ENCODE measurements at places on chromosomes 13 and 19. TPM values are rescaled to one million over a fixed set of nuclear protein-coding genes. Genes with fewer than 3 reads are reported as not detected.
A peak's percentile ranks its signal among the peaks of the same experiment; 100 is the strongest.

DNA sequence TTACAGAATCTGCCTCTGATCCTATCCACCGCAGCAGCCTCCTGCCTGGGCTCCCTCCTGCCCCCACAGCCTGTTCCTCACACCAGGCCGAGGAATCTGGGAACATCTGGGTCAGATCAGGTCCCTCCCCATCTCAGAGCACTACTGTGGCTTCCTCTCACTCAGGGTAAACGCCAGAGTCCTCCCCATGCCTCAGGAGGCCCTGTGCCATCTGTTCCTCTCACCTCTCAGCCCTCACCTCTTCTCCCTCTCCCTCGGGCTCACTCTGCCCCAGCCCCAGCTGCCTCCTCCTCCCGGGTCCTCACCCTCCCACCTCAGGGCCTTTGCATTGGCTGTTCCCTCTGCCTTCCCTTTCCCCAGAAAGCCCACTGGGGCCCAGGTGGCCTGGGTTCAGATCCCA is 18.2 kb downstream of the FCGBP start:
- no peak for DNase-seq
- H3K27me3 ChIP-seq = no peaks in the 10 kb centered on the region
- no peak overlapping the region for H3K27ac ChIP-seq
- H3K4me1 ChIP-seq = no peaks in the 10 kb centered on the region

The FUT1 gene
- 6.3 TPM for total RNA-seq

- no peak overlapping the region for H3K27ac ChIP-seq
- no peak overlapping the region for H3K4me3 ChIP-seq
- no peaks in the 10 kb centered on the region for H3K27me3 ChIP-seq
- no peaks in the 10 kb centered on the region for H3K4me1 ChIP-seq
- no peaks in the 10 kb centered on the region for H3K36me3 ChIP-seq
These were observed 36.1 kb downstream of the HPN start for GRCh38 chr19:35077411-35078223.

GRCh38 chr19:35757231-35757748 is 461 bp upstream of the HSPB6 start:
- H3K27ac ChIP-seq = peak overlapping the region; percentile 93
- no peaks in the 10 kb centered on the region for H3K27me3 ChIP-seq
- peak overlapping the region; percentile 94 for H3K4me3 ChIP-seq
- H3K36me3 ChIP-seq = peaks cover 8% of the 10 kb centered on the region

DNA sequence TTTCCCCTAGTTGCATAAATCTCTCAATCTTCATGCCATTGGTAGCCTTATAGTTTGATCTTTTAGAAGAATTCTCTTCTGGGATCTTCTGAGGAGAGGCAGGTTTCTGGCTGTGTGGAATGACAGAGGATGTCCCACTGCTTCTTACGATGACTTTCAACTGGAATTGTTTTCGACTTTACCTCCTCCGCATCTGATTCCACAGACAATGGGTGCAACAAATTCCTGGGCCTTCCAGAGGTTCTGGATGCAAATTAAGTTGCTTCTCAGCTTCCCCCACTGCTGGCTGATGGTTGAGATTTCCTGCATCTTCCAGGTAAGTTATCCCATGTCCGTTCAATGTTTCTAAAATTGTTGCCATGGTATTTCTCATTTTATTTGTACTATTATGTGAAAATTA is 142.3 kb upstream of the TSC22D1 start:
- H3K27me3 ChIP-seq = no peaks in the 10 kb centered on the region
- H3K27ac ChIP-seq = no peak overlapping the region

DNA sequence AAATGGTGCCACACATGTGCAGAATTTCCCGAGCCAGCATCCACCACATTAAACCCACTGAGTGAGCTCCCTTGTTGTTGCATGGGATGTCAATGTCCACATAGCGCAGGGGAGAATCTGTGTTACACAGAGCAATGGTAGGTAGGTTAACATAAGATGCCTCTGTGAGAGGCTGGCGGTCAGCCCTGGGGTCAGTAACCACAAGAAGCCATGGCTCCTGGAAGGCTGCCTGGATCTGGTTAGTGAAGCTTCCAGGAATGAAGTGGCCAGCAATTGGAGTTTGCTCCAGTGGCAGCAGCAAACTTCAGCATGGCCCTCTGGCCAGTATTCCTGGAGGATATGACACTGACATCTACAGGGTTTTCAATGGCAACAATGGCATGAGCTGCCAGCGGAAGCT is 37.0 kb upstream of the PCDH9 start:
- no peak overlapping the region for H3K4me3 ChIP-seq
- no peak overlapping the region for H3K27ac ChIP-seq
- H3K4me1 ChIP-seq = no peaks in the 10 kb centered on the region
- no peaks in the 10 kb centered on the region for H3K27me3 ChIP-seq

GRCh38 chr19:23800271-23800670 is 41.6 kb upstream of the ZNF681 start:
- H3K4me1 ChIP-seq = no peaks in the 10 kb centered on the region
- H3K27ac ChIP-seq = no peak overlapping the region
- no peaks in the 10 kb centered on the region for H3K36me3 ChIP-seq
- no peak for DNase-seq
- H3K4me3 ChIP-seq = no peak overlapping the region
- no peaks in the 10 kb centered on the region for H3K27me3 ChIP-seq

DNA sequence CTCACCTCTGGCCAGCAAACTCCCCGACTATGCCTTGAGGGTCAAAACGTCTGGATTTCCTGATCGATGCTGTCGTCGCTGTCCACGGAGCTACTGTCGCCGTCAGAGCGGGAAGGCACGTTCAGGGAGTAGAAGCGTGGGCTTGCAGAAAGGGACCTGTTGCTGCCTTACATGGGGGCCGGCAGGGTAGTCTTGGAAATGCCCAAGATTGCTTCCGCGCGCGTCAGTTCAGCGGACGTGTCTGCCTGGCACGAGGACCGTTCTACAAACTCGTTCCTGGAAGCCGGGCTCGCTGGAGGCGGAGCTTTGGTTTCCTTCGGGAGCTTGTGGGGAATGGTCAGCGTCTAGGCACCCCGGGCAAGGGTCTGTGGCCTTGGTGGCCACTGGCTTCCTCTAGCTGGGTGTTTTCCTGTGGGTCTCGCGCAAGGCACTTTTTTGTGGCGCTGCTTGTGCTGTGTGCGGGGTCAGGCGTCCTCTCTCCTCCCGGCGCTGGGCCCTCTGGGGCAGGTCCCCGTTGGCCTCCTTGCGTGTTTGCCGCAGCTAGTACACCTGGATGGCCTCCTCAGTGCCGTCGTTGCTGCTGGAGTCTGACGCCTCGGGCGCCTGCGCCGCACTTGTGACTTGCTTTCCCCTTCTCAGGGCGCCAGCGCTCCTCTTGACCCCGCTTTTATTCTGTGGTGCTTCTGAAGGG is 15.4 kb downstream of the RB1 start:
- H3K36me3 ChIP-seq = peaks cover 5% of the 10 kb centered on the region
- no peaks in the 10 kb centered on the region for H3K27me3 ChIP-seq
- H3K4me3 ChIP-seq = no peak overlapping the region
- DNase-seq = no peak

The TSHZ3 gene
- total RNA-seq = 1.5 TPM

- DNase-seq = no peak
- no peak overlapping the region for H3K27ac ChIP-seq
- no peak overlapping the region for H3K4me3 ChIP-seq
- H3K4me1 ChIP-seq = peaks cover 11% of the 10 kb centered on the region
- no peaks in the 10 kb centered on the region for H3K27me3 ChIP-seq
These were observed 4.6 kb upstream of the RFXAP start for GRCh38 chr13:36814465-36814864.

DNA sequence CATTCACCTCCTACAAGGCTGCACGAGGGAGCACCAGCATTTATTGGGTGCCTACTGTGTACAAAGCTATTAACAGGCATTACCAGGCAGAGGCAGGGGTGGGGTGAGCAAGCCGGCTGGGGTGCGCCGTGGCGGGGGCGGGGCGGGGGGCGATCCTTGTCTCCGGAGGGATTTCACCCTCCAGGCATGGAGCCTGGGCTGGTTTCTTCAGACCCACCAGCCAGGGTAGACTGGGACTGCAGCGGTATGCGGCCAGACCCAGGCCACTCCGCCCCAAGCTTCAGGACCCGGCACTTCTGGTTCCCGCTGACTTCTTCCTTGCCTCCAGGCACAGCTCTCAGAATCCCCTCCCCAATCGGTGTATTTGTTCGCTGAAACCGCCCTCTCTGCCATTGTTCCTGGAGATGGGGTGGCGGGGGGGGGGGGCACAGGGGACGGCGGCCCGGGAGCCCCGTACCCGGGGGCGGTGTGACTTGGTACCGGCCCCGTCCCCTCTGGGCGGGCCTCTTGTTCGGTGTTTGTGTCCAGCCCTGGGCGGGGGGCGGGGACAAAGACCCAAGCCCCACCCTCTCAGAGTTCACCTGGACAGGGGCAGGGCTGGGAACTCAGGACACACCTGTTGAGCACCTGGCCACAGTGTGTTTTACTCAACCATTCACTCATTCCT is 14.4 kb downstream of the TJP3 start:
- peaks cover 23% of the 10 kb centered on the region for H3K4me1 ChIP-seq
- no peaks in the 10 kb centered on the region for H3K36me3 ChIP-seq
- no peak for DNase-seq
- peak overlapping the region; percentile 40 for H3K27ac ChIP-seq

The EFNA2 gene
- not detected for total RNA-seq

The PLPPR2 gene
- 14.2 TPM for total RNA-seq

DNA sequence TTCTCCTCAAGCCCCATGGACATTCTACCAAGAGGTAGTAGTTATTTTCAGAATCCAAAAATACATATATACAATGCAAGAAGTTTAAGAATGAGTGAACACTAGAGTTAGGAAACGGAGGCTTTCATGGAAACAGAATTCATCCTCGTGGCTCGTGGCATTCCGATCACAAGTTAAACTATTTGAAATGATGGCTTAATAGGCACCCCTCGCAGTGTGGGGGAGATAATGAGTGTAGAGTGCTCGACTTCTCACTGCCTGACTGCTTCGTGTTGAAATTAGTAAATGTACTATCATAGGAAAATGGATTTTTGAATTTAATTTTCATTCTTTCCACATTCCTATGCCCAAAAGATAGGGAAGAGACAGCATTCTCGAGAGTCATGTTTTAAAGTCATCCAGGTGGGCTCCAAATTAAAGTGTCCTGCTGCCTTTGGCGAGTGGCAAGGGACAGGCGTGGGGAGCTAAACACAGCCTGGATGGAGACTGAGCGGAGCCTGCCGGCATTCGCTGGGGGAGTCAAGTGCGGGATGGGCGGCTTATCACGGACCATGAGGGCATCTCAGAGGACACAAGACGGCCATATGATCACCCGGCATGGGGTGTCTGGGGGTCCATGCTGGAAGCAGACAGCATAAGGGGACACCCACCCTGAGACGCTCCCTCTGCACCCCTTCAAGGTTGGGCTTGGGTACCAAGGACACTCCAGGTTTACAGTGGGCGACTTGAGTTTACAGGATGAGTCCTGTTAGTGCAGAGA is 165.2 kb downstream of the TEX29 start:
- peaks cover 23% of the 10 kb centered on the region for H3K27me3 ChIP-seq
- no peaks in the 10 kb centered on the region for H3K36me3 ChIP-seq
- no peak for DNase-seq
- no peak overlapping the region for H3K27ac ChIP-seq
- no peak overlapping the region for H3K4me3 ChIP-seq

The PRR19 gene
- 1.0 TPM for total RNA-seq

The GGN gene
- total RNA-seq = 0.15 TPM

DNA sequence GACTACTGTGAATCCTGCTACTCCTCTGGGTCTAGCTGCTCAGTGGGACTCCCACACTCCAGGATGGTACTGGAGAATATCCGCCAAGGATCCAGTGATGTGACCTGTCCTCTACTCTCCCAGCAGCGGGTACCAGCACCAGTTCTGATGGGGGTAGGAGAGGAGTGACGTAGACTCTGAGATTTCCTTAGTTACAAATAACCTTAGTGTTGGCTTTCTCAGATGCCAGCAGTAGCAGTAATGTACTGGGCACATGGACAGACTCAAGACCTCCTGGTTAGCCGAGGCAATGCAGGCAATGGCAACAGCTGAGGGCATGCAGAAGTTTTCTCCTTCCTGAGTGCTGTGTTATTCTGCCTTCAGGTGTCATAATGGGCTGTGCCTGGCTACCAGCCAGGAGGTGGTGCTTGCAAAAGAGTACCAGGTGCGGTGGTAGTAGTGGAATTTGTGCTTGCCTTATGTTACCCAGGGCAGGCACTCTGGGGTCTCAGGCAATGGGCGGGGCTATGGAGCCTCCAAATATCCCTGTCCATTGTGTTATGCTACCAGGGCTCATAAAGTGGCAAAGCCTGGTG is 105.3 kb upstream of the KLF5 start:
- no peaks in the 10 kb centered on the region for H3K36me3 ChIP-seq
- no peak for DNase-seq
- peaks cover 4% of the 10 kb centered on the region for H3K4me1 ChIP-seq
- no peaks in the 10 kb centered on the region for H3K27me3 ChIP-seq
- H3K27ac ChIP-seq = no peak overlapping the region

DNA sequence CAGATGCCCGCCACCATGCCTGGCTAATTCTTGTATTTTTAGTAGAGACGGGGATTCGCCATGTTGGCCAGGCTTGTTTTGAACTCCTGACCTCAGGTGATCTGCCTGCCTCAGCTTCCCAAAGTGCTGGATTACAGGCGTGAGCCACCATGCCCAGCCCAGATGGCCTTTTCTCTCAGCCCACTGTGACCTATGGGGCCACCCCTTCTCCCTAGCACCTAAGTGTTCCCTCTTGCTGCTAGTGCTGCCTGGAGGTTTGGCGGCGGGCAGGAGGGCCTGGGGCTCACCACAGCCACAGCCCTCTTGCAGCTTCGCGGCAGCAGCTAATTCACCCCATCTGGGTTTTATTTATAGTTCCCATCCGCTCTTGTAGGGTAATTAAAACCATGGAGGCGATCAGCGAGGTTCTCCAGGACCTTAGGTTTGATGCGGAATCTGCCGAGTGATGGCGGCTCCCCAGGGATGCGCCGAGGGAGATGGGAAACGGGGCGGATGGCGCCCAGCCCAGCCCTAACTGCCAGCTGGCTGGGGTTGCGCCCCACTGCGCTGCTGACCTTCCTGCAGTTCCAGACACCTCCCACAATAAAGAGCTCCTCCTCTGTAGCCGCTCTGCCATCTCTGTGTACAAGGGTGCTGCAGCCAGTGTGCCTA is 3.3 kb downstream of the REX1BD start:
- no peaks in the 10 kb centered on the region for H3K27me3 ChIP-seq
- no peak overlapping the region for H3K4me3 ChIP-seq
- no peak overlapping the region for H3K27ac ChIP-seq

DNA sequence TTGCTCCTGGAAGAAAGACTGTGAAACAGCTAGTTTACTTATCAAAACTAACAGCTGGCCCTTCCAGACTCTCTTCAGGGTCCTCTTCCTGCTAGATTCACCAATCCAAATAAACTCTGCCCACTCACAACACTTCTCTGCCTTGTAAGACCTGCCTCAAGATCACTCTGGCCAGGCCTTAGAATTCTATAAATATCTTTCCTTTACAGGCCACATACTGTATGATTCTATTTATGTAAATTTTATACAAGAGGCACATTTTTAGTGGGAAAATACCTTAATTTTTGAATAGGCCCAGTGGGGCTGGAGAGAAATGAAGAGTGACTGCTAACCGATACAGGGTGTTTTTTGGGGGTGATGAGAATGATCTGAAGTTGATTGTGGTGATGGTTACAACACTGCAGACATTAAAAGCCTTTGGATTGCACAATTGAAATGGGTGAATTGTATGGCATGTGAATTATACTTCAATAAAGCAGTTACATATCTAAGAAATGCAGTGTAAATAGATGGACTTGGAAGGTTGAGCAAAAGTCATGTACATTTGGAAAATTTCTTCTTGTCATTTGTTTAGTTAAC is 141.8 kb downstream of the GPC5 start:
- DNase-seq = no peak
- H3K4me3 ChIP-seq = no peak overlapping the region
- no peaks in the 10 kb centered on the region for H3K4me1 ChIP-seq
- H3K36me3 ChIP-seq = no peaks in the 10 kb centered on the region
- no peaks in the 10 kb centered on the region for H3K27me3 ChIP-seq
- H3K27ac ChIP-seq = no peak overlapping the region

GRCh38 chr19:33878910-33879810 is 82.5 kb downstream of the KCTD15 start:
- H3K4me3 ChIP-seq = no peak overlapping the region
- DNase-seq = no peak
- H3K36me3 ChIP-seq = no peaks in the 10 kb centered on the region
- H3K27me3 ChIP-seq = no peaks in the 10 kb centered on the region
- no peak overlapping the region for H3K27ac ChIP-seq
